Activated CD8-positive, alpha-beta T cell treated with anti-CD3 and anti-CD28 coated beads for 36 hours (primary cell): ENCODE measurements at places on chromosomes 12 and 14. TPM values are rescaled to one million over a fixed set of nuclear protein-coding genes. Genes with fewer than 3 reads are reported as not detected.

DNA sequence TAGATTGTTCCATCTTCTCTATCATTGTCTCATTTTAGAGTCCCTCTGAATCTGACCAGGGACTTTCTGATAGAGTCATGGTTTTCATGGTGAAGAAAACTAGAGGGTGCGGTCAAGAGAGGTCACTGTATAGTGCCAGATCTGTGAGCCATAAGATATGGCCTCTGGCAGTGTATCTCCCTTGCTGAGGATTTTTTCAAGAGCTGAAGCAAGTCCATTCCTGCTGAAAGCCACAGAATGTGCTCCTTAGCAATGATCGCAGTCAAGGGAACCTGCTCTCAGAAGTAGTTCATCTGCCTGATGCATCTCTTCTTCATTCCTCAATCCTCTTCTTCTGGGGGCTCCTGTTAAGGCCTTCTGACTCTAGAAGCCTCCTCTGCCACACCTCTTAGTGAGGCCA is 405.2 kb downstream of the EGLN3 start:
- no peaks in the 10 kb centered on the region for H3K36me3 ChIP-seq
- no peaks in the 10 kb centered on the region for H3K27me3 ChIP-seq
- no peak overlapping the region for H3K27ac ChIP-seq
- H3K4me3 ChIP-seq = no peak overlapping the region
- no peak for DNase-seq
- H3K4me1 ChIP-seq = no peaks in the 10 kb centered on the region

DNA sequence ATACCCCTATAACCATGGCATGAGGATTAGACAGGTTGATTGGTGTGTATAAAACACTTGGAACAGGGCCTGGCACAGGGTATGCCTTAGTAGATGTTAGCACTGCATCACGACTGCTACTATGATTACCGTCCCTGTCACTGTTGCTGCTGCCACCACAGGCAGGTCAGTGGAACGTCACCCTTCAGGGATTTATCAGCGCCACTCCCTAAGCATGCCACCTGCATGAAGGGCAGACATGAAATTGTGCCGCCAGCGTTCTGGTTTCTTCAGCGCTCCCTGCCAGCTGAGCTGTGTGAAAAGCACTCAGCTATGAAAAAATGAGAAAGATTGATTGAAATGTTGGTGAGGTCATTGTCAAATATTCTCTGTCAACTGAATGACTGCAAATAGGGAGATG is 477.0 kb downstream of the DPF3 start:
- H3K36me3 ChIP-seq = no peaks in the 10 kb centered on the region
- peaks cover 4% of the 10 kb centered on the region for H3K4me1 ChIP-seq
- no peak overlapping the region for H3K27ac ChIP-seq
- no peak for DNase-seq
- H3K27me3 ChIP-seq = peaks cover 13% of the 10 kb centered on the region

VRTN gene
- not detected for total RNA-seq

- H3K27me3 ChIP-seq = no peaks in the 10 kb centered on the region
- H3K36me3 ChIP-seq = no peaks in the 10 kb centered on the region
- H3K4me1 ChIP-seq = peaks cover 12% of the 10 kb centered on the region
- no peak overlapping the region for H3K27ac ChIP-seq
These were observed 46.0 kb upstream of the CHST11 start for GRCh38 chr12:104410786-104411185.

DNA sequence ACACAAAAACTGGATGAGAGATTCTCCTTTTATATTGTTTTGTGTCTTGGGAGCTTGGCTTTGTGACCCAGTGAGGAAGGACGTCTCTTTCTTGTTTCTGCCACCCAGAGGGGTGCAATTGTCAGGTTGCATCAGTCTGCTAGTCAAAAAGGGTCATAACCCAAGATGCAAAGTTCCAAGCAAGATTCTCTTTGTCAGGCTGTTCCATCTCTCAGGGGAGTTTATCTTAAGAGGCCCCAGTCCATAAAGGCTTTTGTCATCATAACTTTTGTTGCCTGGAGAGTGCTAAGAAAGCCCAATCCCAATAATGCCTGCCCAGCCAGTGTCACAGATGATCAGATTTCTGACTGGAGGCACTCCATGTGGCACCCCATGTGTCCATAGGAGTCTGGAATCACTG is 444.9 kb downstream of the TRHDE start:
- no peak overlapping the region for H3K4me3 ChIP-seq
- no peaks in the 10 kb centered on the region for H3K27me3 ChIP-seq
- no peak overlapping the region for H3K27ac ChIP-seq

APOLD1 gene
- 6.3 TPM for total RNA-seq

DNA sequence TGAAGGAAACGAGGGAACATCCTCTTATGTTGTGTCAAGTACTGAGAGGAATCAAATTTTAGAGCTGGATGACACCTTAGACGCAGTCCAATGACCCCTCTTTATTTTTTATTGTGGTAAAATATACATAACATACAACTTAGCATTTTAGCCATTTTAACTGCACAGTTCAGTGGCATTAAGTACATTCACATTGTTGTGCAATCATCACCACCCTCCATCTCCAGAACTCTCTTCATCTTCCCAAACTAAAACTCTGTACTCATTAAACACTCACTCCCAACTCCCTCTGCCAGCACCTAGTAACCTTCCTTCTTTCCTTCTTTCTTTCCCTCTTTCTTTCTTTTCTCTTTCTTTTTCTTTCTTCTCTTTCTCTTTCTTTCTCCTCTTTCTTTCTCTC is 97.2 kb upstream of the SLC24A4 start:
- H3K4me1 ChIP-seq = no peaks in the 10 kb centered on the region
- H3K27ac ChIP-seq = no peak overlapping the region
- DNase-seq = no peak
- peaks cover 2% of the 10 kb centered on the region for H3K27me3 ChIP-seq
- no peaks in the 10 kb centered on the region for H3K36me3 ChIP-seq

GRCh38 chr12:130026608-130027176 is 122.9 kb upstream of the TMEM132D start:
- H3K36me3 ChIP-seq = no peaks in the 10 kb centered on the region
- peak; percentile 65 for DNase-seq
- no peak overlapping the region for H3K27ac ChIP-seq
- H3K27me3 ChIP-seq = peaks cover 6% of the 10 kb centered on the region

- H3K36me3 ChIP-seq = no peaks in the 10 kb centered on the region
- peaks cover 5% of the 10 kb centered on the region for H3K27me3 ChIP-seq
- H3K27ac ChIP-seq = no peak overlapping the region
These were observed 281.8 kb downstream of the KSR2 start for GRCh38 chr12:117686911-117687377.

- peaks cover 63% of the 10 kb centered on the region for H3K36me3 ChIP-seq
- H3K27me3 ChIP-seq = no peaks in the 10 kb centered on the region
- H3K4me1 ChIP-seq = peaks cover 27% of the 10 kb centered on the region
- H3K27ac ChIP-seq = peak overlapping the region; percentile 98
- peak overlapping the region; percentile 95 for H3K4me3 ChIP-seq
- DNase-seq = peak; percentile 82
These were observed 2.1 kb downstream of the MYL6 start for GRCh38 chr12:56160193-56160763.

TMCC3 gene
- total RNA-seq = 0.11 TPM

ERG28 gene
- total RNA-seq = 13.4 TPM

PLEK2 gene
- total RNA-seq = 1.0 TPM
